ENCODE measurements at places on chromosomes 4 and X.

- no peak for DNase-seq
Observed at GRCh38 chrX:114152130-114152529, 431.8 kb upstream of the HTR2C start.

DNA sequence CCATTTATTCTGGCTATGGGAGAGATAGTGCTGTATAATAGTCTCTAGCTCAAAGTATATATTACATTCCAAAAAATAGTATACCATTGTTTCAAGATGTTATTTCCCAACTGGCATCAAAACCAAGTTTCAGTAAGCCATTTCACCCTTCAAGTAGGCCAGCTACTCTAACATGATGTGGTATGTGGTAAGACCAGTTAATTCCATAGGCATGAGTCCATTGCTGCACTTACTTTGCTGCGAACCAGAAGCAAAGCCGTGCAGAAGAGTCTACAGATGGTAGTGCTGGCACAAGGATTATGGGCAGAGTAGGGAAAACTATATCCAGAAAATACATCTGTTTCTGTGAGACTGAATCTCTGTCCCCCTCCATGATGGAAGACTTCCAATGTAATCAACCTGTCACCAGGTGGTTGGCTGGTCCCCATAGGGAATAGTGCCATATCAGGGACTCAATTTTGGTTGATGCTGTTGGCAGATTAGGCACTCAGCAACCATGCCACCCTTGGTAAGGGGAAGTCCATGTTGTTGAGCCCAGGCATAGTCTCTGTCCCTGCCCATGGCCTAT lies 49.8 kb upstream of the HSD17B10 start:
- DNase-seq = no peak

- DNase-seq = no peak
Observed at GRCh38 chr4:70680934-70681333, 7.4 kb upstream of the UTP3 start.

GRCh38 chrX:19194285-19195242 lies 72.3 kb upstream of the ADGRG2 start:
- DNase-seq = no peak

DNA sequence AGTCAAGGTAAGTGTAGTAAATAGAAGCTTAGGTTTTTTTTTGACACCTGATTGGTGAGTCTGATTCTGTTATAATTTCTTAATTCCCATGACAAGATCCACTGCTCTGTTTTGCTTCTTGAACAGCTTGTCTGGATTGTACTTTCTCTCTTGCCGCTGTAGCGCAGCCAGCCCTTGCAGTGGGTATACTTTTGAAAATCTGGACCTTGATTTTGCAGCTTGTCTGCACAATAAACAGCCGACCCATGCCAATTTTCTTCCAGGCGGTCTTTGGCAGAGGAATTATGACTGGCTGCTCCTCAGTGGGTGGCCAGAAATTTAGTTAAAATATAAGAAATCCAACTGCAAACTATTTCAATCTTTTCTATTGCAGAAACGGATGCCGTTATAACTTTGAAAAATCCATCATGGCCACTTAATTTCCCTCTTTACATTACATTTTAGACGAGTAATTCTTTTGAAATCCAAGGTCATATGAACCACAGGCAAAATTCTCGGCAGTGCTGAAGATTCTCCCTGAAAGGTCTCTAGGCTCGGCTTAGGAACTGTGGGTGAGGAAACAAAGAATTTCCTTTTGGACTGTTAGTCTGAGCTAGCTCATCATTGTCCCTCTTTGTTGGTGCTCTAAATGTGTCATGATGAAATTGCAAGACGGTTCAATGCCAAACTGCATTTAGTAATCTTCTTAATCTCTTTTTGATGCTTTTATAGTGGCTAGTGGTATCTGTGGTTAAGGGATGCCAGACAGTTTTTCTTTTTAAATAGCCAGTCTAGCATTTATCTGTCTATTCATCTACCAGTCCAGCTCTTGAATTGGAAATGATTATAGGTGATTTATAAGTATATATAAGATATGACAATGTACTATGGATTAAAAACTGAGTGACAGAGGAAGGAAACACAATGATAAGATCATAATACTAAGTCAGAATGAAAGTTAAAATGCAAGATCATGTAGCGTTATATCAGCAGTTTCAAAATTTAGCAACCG lies 31.5 kb upstream of the PTTG2 start:
- no peak for DNase-seq

- no peak for DNase-seq
Observed at GRCh38 chr4:167233685-167234315, 494 bp downstream of the SPOCK3 start.

GRCh38 chr4:188707036-188707435 lies 567.8 kb downstream of the TRIML1 start:
- no peak for DNase-seq

GRCh38 chr4:185411849-185412248 lies 13.9 kb downstream of the UFSP2 start:
- DNase-seq = no peak
